ENCODE measurements at places on chromosomes 12 and 14.

DNA sequence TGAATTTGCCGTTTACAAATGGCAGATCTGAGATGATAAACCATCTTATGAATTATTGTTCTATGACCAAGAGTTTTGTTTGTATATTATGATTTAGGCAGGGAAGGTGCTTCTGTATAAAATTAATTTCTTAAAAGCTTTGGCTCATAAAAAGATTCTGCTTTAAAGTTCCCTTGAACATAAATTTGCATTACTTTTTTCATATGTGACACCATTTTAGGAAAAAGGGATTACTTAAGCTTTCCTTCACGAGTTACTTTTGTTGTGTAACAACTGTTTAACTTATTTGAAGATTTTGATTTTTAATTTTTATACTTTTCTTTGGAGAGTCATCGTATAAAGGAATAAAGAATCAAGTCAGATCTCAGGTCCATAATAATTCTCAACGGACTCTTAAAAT lies 3.3 kb downstream of the ETNK1 start:
- DNase-seq = no peak

GRCh38 chr12:107702106-107702505 lies 16.5 kb downstream of the PWP1 start:
- DNase-seq = no peak

GRCh38 chr12:107241411-107241810 lies 148.1 kb upstream of the CRY1 start:
- DNase-seq = no peak

DNA sequence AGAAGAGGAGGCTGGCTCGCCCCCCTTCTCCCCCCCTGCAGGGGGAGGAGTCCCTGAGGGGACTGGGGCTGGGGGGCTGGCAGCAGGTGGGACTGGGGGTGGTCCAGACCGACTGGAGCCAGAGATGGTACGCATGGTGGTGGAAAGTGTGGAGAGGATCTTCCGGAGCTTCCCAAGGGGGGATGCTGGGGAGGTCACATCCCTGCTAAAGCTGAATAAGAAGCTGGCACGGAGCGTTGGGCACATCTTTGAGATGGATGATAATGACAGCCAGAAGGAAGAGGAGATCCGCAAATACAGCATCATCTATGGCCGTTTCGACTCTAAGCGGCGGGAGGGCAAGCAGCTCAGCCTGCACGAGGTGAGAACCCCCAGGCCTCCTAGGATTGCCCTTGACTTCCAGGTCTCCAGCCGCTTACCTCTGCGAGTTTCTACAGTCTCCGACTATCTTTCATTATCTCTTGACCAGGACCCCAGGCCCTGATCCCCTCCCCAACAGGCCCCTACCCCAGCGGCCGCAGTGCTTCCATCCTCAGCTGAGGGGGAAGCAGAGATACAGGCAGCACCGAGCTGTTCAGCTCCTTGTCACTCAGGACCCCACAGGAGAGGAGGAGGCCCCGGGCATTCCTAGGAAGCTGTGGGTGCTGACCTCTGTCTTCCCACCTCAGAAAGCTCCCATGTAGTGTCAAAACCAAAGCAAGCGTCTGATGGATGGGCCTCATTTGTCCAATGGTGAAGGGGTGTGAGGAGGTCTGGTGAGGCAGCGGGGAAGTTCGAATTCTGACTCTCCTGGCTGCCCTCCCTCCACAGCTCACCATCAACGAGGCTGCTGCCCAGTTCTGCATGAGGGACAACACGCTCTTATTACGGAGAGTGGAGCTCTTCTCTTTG lies 3.0 kb downstream of the NAB2 start:
- DNase-seq = no peak

- no peak for DNase-seq
These were observed 8.2 kb upstream of the CHURC1 start for GRCh38 chr14:64906022-64906421.

DNA sequence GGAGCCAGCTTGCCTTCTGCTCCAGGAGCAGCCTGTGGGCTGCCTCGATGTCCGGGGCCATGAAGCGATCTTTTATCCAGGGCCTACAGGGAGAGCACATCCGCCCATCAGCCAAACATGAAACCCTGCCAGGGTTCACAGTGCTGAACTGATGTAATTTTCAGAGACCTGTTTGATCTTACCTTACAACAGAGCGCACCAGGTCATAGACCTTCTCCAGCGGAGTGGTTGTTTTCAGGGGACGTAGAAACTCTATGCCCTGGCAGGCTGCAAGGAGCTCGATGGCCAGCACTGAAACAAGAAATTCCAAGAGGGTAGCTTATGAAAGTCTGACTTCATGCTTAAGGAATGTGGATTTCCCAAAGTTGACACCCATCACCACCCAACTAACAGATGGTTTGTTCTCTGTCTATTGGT lies 19.7 kb downstream of the HAL start:
- no peak for DNase-seq
